ENCODE measurements at places on chromosomes 4 and X.

- no peak for DNase-seq
Measured at GRCh38 chrX:8939322-8939721, 94.6 kb downstream of the FAM9B start.

DNA sequence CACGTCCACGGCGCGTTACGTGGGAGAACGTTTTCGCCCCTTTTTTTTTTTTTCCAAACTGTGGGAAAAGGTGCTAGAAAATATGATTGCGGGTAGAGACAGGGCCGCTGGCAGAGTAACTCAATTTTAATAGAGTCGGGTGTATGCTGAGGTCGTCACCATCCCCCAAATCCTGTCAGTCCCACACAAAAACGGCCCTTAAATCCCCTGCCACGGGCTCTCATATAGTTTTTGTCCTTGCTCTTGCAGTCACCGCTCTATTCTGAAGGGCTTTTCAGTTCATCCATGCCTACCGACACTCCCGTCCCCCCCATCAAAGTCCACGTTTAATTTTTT lies 796 bp upstream of the MED14 start:
- no peak for DNase-seq

GRCh38 chr4:112994732-112995464 lies 54.6 kb upstream of the ANK2 start:
- DNase-seq, result no peak

DNA sequence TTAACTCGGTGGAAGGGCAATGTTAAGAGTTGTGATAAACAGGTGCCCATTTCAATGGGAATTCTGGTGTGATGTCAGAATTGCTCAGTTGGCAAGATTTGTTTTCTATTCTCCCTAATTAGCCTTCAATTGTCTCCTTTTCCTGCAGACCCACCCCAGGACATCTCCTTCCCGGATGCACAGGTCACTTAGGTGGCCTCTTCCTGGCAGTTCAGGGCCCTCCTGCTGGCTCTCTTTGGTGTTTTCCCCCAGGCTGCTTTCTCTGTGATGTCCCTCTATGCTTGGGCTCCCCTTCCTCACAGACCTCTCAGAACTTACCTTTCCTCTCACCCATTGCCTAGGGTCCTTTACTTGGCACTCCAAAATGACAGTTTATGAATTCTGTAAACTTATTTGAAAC lies 126.3 kb downstream of the GPAT3 start:
- DNase-seq, result no peak

GRCh38 chrX:130981836-130982235 lies 76.3 kb upstream of the ARHGAP36 start:
- DNase-seq, result no peak

DNA sequence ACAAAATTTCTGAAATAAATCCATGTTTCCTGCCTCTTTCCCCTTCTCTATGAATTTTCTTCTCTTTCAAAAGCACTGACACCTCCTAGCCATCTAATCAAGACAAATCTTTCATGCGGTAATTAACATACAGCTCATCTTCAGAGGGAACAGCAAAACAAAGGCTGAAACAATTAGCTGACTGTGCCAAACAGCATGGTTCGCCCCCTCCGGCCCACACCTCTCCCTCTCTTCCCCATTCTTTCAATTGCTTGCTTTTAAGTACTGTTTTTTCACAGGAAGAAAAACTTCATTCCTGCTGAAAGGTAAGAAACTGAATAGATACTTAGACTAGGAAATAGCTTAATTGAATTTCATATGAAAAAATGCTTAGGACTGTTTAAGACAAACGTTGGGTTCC lies 291.1 kb upstream of the NOCT start:
- DNase-seq, result no peak

DNA sequence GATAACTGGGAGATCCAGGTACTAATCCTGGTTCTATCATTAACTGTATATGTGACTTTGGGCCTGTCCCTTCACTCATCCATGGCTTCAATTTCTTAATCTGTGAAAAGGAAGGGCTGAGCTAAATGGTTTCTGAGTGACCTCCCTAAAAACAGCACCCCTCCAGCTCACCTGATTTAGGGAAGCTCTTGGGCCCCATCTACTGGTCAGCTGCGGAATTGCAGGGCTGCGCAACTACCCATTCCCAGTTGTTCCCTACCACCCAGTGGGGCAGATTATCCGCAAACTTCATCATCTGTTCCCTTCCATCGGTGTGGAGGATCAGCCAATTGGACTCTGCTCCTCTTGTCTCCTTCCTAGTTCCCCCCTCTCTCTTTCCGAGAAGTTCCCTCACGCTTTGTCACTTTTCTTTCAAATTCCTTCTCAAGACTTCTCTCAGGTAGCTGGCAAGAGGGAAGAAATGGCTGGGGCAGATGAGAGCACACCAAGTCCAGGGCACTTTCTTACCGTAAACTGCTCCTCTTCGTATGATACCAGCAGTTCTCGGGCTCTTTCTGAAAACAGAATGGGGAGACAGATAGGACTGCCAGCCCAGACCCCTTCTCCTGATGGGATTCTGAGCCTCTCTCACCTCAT lies 5.8 kb downstream of the LAS1L start:
- peak; percentile 6 for DNase-seq

DNA sequence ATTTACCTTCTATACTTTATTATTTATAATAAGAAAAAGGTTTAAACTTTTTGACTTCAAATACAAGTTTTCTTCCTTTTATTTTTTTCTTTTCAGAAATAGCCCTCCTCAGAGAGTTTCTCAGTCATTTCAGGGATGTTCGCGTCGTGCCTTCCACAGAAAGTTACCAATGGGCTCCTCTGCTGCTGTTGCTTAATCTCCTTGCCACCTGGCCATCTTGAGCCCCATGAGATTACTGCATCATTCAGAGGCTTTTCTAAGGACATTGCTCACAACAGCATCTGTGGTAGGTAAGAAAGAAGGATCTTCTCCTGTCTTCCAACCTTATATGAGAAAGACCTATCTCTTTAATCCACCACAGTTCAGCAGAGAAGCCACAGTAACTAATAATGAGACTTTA lies 1361.9 kb upstream of the ADGRL3 start:
- no peak for DNase-seq

DNA sequence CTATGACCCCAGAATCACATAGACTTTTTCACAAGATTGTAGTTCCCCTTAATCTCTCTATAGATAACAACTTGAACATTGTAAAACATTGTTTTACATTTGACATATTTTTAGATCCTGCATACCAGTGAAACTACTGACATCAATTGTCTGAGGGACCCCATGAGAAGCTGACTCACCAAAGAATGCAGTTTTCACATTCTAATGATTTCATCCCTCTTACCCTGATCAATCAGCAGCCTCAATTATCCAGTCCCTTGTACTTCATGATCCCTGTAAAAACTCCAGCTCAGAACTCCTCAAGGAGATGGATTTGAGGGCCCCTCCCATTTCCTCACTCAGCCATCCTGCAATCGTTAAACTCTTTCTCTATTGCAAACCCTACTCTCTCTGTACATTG lies 411.0 kb upstream of the NDST3 start:
- no peak for DNase-seq

- no peak for DNase-seq
Measured at GRCh38 chr4:58411904-58412303, 1301.7 kb upstream of the IGFBP7 start.

GRCh38 chr4:152663203-152664066 lies 16.4 kb downstream of the TMEM154 start:
- peak; percentile 63 for DNase-seq

- DNase-seq, result no peak
Measured at GRCh38 chr4:7713757-7714156, 225.9 kb downstream of the AFAP1 start.

DNA sequence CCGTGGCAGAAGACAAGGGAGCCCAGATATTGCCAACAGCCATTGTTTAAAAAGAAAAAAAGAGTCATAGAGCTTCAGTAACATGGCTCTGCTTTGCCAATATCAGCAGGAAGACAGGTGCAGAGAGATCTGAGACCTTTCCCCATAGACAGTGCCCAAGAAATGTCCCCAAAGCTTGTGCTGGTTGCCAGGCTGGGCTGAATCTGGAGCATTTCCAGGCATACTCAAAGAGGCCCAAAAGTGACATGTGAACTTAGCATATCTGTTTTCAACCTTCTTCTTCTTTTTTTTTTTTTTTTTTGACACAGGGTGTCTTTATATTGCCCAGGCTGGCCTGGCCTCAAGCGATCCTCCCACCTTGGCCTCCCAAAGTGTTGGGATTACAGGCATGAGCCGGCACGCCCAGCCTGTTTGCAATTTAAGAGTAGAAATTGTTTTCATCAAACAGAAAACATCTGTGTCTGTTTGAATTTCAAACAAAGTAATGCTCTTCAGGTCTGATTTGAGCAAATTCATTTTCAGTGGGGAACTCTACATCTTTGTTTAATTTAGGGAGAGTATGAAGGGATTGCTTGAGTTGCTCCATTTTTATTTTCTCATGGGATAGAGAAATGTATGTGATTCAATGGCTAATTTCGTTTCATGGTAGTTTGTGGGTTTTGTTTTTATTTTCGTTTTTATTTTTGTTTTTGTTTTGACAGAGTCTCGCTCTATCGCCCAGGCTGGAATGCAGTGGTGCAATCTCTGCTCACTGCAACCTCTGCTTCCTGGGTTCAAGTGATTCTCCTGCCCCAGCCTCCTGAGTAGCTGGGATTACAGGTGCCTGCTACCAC lies 56.6 kb upstream of the RBM47 start:
- peak; percentile 41 for DNase-seq

DNA sequence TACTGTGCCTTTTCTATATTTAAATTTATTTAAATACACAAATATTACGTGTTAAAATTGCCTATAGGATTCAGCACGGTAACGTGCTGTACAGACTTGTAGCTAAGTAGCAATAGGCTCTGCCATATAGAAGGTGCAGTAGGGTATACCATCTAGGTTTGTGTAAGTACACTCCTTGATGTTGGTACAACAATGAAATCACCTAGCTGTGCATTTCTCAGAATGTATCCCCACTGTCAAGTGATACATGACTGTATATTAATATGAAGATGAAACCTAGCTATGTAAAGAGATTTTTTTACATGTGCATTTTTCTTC lies 431.2 kb downstream of the KCTD8 start:
- DNase-seq, result no peak

DNA sequence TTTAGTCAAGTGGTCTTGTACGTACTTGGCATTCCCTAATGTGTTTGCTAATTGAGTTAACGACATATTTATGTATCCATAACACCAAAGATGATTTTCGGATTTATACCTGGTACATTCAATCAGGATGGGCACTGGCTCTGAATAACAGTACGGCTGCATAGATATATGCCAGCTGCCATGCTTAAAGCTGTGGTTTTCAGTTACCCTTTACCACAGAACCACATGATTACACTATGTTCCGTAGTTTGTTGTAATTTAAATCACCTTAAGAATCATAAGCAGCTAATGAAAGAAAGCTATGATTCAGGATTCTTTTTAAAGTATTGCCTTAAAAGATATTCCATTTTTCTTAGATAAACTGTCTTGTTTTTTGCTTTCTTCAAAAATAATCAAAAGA lies 53.6 kb downstream of the FIP1L1 start:
- DNase-seq, result no peak

GRCh38 chr4:15188605-15189539 lies 186.6 kb downstream of the CPEB2 start:
- peak; percentile 12 for DNase-seq

- peak; percentile 95 for DNase-seq
Measured at GRCh38 chrX:150200820-150201287, 162.3 kb upstream of the MAMLD1 start.

- no peak for DNase-seq
Measured at GRCh38 chr4:70008771-70009170, 13.0 kb downstream of the STATH start.

- DNase-seq, result no peak
Measured at GRCh38 chrX:71814123-71814912, 51.2 kb downstream of the CXorf49B start.

GRCh38 chr4:26459054-26459755 lies 31.1 kb downstream of the CCKAR start:
- DNase-seq, result peak; percentile 44

DNA sequence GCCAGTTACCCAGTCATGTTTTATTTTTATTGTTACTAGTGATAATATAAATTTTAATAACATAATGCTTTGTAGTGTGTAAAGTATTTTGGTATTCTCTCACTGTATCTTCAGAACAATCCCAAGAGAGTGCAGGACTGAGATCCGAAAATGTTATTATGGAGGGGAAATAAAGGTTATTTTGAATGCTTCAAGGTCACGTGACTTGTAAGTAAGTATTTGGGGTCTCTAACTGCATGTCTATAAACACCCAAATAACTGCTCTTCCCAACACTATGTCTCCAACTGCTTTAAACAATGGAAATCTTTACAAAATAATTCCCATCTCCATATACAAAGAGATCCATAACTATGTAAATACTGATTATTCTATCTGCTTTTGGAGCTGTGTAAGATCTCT lies 302.2 kb downstream of the LDB2 start:
- DNase-seq, result no peak

- no peak for DNase-seq
Measured at GRCh38 chr4:1976416-1977352, 32.1 kb downstream of the NELFA start.

- no peak for DNase-seq
Measured at GRCh38 chrX:70264784-70265183, 3.4 kb upstream of the ARR3 start.

- peak; percentile 12 for DNase-seq
Measured at GRCh38 chr4:53644607-53645006, 53.3 kb upstream of the LNX1 start.

DNA sequence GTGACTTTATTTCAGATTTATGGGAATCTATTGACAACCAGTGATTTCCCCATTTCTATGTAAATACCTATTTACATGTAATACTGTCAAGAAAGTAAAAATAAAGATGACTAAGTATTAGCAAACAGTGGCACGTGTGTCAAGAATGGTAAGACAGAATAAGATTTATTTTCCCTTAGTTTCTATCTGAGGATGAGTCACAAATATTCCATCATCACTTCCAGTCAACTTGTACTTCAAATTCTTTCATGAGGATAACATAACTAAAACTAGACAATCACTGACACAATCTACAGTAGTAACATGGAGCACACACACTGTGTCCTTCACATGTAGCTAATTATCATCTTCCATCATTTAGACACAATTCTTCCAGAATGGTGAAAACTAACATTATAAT lies 625.3 kb upstream of the PCDH7 start:
- no peak for DNase-seq

DNA sequence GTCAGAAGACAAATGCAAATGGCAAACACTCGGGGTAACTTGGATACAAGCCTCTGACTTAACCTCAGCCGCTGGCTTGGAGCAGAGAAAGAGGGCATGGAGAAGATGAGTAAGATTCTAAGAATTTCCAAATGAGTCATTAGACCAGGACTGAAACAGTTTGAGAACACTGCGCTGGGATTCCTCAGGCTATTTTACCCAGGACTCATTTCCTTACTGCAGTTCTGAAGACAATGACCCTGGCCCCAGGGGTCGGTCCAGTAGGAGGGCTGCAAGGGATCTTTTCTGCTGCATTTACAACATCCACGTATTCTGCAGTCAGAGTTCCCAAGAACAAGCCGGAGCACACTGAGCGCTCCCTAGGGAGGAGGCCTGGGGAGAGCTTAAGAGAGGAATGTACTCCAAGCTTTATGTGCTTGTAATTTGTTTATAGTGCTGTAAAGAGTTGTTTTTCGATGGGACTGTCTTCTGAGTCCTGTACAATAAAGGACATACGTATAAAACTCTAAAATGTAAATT lies 27.3 kb upstream of the SORBS2 start:
- no peak for DNase-seq
